ENCODE measurements at places on chromosomes 5 and 9.

GRCh38 chr5:174165406-174165805 is 119.9 kb downstream of the NSG2 start:
- no peak overlapping the region for H3K27ac ChIP-seq
- H3K4me1 ChIP-seq: no peaks in the 10 kb centered on the region
- no peaks in the 10 kb centered on the region for H3K27me3 ChIP-seq
- H3K36me3 ChIP-seq: no peaks in the 10 kb centered on the region
- no peak for DNase-seq

DNA sequence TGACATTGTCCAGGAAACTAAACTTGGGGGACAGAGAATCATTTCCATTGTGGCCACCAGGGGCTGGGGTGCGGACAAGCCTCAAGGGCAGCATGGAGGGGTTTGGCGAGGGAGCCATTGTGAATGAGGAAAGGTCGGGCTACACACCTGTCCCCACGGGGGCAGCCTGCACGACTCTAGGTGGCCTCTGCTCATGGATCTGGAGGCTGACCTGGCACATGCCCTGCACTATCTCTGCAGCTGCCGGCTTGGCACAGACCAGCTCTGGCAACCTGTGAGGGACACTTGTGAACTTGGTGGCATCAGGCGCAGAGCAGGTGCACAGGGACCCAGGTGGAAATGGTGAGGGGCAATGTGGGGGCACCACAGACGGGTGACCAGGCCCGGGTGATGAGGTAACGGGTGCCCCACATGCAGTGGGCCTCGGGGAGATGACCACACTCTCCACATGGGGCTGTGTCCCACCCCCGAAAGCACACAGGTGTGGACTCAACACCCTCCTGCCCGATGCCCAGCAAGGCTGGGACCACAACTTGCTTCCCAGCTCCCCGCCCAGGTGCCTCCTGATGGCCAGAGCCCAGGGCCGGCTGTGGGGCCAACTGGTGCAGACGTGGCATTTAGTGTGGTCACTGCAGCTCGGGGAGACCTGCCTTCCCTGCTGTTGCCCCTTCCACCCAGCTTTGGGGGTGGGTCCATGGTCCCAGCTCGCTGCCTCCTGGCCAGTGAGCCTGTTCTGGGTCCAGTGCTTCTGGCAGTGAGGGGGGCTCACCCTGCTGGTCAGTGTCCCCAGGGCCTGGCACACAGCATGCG is 60.9 kb upstream of the UBAC1 start:
- H3K4me3 ChIP-seq: no peak overlapping the region
- H3K36me3 ChIP-seq: no peaks in the 10 kb centered on the region
- DNase-seq: no peak
- H3K27ac ChIP-seq: no peak overlapping the region

GRCh38 chr9:27340961-27341511 is 44.1 kb upstream of the EQTN start:
- H3K36me3 ChIP-seq: no peaks in the 10 kb centered on the region
- H3K27me3 ChIP-seq: peaks cover 6% of the 10 kb centered on the region
- no peak overlapping the region for H3K27ac ChIP-seq
- H3K4me3 ChIP-seq: no peak overlapping the region

- peaks cover 11% of the 10 kb centered on the region for H3K4me1 ChIP-seq
- peak overlapping the region; percentile 64 for H3K4me3 ChIP-seq
Measured at GRCh38 chr5:78930721-78931120, 54.4 kb downstream of the ARSB start.

GRCh38 chr5:53913941-53914340 is 353.5 kb downstream of the NDUFS4 start:
- no peaks in the 10 kb centered on the region for H3K36me3 ChIP-seq
- H3K4me1 ChIP-seq: no peaks in the 10 kb centered on the region
- DNase-seq: no peak

DNA sequence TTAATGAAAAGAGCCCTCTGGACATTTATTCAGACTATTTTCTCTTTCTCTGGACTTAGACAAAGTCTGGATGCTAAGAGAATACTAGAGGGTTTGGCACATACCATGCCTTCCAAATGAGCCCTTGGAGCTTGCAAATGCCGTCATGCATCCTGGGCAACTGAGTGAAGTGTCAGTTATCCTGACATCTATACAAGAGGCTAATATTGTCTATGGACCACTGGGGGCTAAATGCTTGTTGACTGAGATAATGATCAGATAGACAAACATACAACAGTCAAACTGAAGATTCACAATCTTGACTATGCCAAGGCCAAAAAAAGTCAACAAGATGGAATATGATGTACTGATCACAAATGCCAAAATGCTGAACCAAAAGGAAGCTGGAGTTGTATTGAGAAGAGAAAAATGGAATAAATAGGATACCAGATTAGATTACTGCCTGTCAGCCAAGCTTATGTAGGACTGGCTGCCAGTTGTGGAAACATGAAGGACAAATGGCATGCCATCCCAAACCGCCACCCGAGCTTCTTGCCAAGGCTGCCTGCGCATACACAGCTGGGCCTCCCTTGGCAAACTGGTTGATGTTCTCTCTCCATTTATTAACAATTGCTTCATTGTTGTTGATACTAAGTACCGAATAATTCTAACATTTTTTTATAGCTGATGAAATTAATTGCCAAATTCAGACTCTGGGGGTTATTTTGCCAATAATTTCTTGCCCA is 240.1 kb upstream of the GRAMD2B start:
- H3K36me3 ChIP-seq: no peaks in the 10 kb centered on the region
- no peaks in the 10 kb centered on the region for H3K4me1 ChIP-seq
- H3K4me3 ChIP-seq: no peak overlapping the region
- no peak overlapping the region for H3K27ac ChIP-seq

DNA sequence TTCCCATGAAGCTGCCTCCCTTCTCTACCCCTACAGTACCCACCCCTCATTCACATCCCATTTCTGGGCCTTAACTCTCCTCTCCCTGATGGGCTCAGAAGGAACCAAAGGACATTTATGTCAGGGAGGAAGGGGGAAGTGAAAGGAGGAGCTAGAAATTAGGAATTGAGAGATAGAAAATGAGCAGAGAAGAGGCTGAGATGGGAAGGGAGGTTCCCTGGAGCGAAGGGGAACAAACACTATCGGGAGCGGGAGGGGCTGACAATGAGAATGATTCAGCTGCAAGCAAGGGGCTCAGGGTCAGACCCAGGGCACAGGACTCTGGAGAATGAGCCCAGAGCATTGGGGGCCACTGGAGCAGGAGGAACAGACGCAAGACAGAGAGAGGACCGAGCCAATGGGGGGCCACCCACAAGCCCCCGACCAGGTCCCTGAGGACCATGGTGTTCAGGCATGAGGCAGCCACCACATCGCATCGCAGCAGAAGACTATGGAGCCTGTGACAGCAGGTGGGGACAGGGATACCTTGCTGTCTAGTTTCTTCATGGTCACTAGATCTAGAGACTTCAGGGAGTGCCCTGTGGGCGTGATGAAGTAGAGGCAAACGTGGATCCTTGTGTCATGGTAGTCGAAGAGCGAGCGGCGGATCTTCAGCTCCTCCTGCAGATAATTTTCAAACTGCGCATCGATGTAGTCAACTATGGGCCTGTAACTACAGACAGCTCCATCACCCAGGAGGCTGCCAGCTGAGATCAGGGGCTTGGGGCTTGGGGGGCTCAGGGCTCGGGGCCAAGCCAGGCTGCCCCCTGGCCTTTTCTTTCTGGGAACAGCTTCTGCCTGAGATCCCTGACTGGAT is 13.6 kb downstream of the SEPTIN8 start:
- no peak overlapping the region for H3K27ac ChIP-seq
- no peak for DNase-seq
- H3K27me3 ChIP-seq: no peaks in the 10 kb centered on the region
- H3K4me3 ChIP-seq: no peak overlapping the region
- H3K4me1 ChIP-seq: peaks cover 15% of the 10 kb centered on the region

- no peak for DNase-seq
- H3K4me1 ChIP-seq: peaks cover 7% of the 10 kb centered on the region
- no peak overlapping the region for H3K27ac ChIP-seq
Measured at GRCh38 chr5:149313151-149313841, 32.0 kb upstream of the GRPEL2 start.

DNA sequence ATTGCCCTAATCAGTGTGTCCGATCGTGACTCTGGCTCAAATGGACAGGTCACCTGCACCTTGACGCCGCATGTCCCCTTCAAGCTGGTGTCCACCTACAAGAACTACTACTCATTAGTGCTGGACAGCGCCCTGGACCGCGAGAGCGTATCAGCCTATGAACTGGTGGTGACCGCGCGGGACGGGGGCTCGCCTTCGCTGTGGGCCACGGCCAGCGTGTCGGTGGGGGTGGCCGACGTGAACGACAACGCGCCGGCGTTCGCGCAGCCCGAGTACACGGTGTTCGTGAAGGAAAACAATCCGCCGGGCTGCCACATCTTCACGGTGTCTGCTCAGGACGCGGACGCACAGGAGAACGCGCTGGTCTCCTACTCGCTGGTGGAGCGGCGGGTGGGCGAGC is 1.4 kb downstream of the PCDHA13 start:
- H3K36me3 ChIP-seq: no peaks in the 10 kb centered on the region
- no peak for DNase-seq
- no peaks in the 10 kb centered on the region for H3K4me1 ChIP-seq
- H3K4me3 ChIP-seq: no peak overlapping the region
- H3K27ac ChIP-seq: no peak overlapping the region

- no peak overlapping the region for H3K27ac ChIP-seq
- no peaks in the 10 kb centered on the region for H3K36me3 ChIP-seq
- no peaks in the 10 kb centered on the region for H3K4me1 ChIP-seq
- DNase-seq: no peak
- H3K4me3 ChIP-seq: no peak overlapping the region
- no peaks in the 10 kb centered on the region for H3K27me3 ChIP-seq
Measured at GRCh38 chr5:60148366-60148765, 254.8 kb upstream of the PDE4D start.

- DNase-seq: peak; percentile 17
- H3K27me3 ChIP-seq: no peaks in the 10 kb centered on the region
- H3K4me1 ChIP-seq: no peaks in the 10 kb centered on the region
- H3K27ac ChIP-seq: no peak overlapping the region
Measured at GRCh38 chr5:176352116-176352878, 9.3 kb downstream of the KIAA1191 start.

- no peak overlapping the region for H3K4me3 ChIP-seq
- H3K27me3 ChIP-seq: no peaks in the 10 kb centered on the region
- DNase-seq: peak; percentile 52
- H3K4me1 ChIP-seq: peaks cover 3% of the 10 kb centered on the region
- H3K27ac ChIP-seq: no peak overlapping the region
Measured at GRCh38 chr5:41707853-41708603, 162.2 kb downstream of the OXCT1 start.

DNA sequence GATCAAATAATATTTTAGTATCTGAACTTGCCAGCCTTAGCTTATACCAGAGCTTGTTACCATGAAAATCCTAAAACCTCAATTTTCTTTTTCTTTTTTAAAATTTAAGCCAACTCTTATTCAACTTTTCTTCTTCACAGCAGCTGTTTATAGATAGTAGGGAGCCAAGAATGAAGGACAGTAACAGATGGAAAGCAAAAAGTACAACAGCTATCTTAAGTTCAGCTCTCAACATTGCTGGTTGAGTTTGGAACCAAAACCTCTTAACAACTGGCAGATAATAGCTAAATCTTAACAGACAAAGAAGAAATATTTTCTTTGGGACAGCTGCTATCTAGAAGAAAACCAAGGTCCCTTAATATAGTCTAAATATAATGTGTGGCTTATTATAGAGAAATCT is 74.7 kb downstream of the PJA2 start:
- DNase-seq: no peak
- no peak overlapping the region for H3K4me3 ChIP-seq
- peaks cover 77% of the 10 kb centered on the region for H3K36me3 ChIP-seq
- H3K27me3 ChIP-seq: no peaks in the 10 kb centered on the region
- no peak overlapping the region for H3K27ac ChIP-seq
- no peaks in the 10 kb centered on the region for H3K4me1 ChIP-seq

DNA sequence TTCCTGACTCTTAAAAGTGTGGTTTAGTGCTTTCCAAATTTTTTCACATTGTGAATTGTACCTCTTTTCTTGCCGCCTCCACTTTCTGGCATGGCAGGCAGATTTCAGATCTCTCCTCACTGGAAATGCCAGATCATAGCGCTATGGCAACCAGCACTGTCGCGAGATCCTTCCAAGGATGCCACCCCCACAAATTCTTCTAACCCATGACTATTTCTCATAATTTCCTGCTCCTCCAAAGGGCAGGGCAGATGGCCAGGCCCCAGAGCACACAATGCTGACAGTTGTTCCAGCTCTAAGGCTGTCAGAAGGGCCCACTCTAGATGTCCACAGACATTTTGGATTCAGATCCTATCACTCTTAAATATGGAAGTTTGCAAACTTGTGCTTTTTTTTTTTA is 446.2 kb upstream of the RIOK2 start:
- no peaks in the 10 kb centered on the region for H3K4me1 ChIP-seq
- no peak overlapping the region for H3K4me3 ChIP-seq
- H3K27me3 ChIP-seq: no peaks in the 10 kb centered on the region
- H3K27ac ChIP-seq: no peak overlapping the region

DNA sequence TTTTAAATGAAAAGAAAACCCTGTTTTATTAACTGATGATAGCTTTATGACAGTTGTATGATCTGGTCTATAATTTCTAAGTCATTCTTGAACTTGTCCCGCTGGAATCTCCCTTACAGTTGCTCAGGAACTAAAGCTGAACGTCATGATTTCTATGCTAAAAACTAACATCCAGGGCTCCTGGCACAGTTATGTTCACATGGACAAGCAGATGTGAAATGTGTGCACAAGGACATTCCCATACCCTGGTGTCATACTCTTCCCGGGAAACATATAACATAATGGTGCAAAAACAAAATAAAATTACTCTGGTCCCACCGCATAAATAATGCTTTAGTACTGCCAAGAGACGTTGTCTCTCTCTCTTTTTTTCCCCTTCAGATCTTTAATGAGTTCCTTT is 134.9 kb downstream of the PRDM6 start:
- peaks cover 26% of the 10 kb centered on the region for H3K27me3 ChIP-seq
- no peak overlapping the region for H3K27ac ChIP-seq
- H3K4me1 ChIP-seq: no peaks in the 10 kb centered on the region
- no peak for DNase-seq
- H3K4me3 ChIP-seq: no peak overlapping the region

DNA sequence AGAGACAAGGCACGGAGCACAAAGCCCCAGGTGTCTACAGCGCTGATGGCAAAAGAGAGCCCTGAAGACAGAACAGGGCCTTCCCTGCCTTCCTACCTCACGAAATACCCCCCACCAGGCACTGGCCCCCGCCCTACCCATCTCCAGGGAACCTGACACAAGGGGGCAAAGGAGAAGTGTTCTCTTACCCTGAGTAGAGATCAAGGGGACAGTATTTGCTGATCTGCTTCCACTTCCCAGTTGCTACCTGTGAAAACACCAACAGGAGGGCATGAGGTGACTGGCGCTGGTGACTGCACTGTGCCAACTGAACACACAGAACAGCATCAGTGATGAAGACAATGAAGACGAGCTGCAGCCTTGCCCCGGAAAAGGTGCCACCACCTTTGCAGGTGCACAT is 27.4 kb downstream of the IPPK start:
- no peaks in the 10 kb centered on the region for H3K27me3 ChIP-seq
- DNase-seq: no peak
- no peaks in the 10 kb centered on the region for H3K4me1 ChIP-seq

Measured in mesenchymal stem cell (in vitro differentiated cells and primary cell).